ENCODE measurements at places on chromosomes 7 and 10.

DNA sequence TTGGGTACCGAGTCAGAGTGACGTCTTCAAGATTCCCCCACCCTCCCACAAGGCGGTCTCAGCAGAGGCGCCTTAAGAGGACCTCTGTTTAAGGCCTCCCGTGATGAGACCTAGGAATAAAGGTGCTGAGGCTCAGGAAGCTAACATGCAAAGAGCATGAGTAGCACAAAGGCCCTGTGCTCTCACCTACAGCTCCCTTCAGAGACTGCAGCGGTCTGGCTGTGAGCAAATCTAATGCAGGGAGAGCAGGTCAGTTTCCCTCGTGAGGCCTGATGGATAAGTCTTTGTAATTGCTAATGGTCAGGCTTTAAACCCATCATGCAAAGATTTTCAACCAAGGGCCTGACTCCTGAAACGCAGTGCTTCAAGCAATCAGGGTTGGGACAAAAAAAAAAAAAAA, 909.3 kb upstream of the GHITM start:
- DNase-seq = no peak

DNA sequence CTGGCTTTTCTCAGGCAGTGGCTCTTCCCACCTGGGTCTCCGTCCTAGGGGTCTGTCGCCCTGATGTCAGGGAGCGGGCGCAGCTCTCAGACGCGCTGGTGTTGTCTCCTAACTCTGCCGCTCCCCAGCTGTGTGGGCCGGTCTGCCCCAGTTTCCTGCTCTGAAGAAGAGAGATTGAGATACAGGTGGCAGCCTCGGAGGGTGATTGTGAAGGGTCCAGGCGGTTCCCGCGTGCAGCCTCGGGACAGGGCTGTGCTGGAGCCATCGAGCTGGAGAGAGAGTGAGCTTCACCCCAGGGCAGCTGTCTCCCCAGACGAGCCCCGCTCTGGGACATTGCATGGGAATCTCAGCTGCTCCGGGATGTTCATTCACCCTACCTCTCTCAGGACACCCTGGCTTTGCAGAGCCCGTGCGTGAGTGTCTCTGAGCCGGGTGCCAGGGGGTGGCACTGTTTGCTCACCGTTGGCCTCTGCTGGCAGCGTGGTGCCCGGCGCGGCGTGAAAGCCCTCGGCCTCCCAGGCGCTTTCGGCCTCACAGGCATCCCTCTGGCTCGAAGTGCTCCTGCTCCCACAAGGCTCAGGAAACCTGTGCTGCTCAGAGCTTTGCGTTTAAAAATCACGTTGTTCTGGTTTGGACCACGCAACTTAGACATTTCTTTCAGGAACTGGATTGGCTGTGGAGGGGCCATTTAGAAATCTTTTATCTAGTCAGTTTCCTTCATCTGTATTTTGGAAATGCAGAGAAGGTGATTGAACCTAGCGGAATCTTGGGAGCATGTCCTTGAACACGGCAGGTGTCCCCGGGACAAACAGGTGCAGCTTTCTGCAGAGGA, 33.8 kb upstream of the ZFAND2A start:
- DNase-seq = peak; percentile 25

DNA sequence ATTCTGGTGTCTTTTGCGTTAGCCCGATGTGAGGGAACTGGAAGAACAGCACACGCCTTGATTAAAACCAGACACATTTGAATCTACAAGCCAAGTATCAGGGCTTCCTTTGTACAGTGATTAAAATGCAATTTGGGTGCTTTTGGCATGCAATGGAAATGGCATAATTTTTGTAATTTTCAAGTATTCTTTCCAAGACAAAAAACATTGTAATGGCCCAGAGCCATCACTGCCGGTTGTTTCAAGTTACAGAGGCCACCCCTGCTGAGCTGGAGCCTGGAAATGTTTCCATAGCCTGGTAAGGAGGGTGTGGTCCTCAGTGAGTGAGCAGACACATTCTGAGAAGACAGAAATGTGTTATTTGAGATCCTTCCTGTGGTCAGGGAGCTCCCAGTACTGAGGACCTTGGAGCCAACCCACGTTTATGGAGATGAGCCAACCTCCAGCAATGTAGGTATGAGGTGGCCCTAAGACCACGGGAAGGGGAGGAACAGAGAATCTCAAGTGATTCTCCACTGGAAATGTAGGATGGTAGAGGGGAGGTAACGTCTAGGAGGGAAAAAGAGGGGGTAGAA, 20.9 kb downstream of the TEX36 start:
- DNase-seq = no peak

DNA sequence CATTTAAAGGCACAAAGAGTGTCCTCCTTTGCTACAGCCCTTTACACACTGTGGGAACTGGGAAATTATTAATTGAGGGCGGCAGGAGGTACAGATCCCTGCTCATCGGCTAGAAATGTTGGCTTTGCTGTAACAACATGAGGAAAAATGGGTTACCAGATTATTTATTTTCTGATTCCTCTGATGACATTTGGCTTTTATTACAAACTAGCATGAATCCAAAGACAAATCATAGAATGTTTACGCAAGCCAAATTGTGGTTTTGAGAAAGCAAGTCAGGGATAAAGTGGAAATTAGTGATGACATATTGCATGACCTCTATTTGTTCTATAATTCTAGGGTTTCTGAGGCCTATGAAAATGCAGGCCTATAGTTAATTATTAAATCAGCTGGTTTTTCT, 126.1 kb upstream of the TMEM196 start:
- no peak for DNase-seq

DNA sequence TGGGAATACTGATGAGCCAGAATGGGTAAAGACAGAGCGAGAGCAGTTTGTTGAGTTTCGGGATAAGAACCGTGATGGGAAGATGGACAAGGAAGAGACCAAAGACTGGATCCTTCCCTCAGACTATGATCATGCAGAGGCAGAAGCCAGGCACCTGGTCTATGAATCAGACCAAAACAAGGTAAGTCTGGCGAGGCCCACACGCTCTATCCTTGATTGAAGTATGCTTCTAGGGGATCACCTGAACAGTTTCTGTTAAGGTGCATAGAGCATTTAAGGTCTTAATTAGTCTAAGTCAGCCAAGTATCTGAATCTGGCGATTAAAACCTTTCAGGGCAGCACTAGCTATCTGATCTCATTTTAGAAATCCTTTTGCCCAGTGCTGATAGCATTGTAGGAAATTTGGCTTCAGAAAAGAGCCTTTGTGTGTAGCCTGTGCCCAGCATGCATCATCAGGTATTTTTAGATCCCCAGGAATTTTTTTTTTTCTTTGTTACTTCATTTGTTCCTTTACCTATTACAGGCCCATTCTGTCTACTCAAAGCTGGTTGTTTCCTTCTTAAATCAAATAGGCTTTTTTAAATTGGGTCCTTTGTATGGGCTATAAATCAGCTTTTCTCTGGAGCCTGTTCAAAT, 8.0 kb downstream of the OPN1SW start:
- no peak for DNase-seq

GRCh38 chr10:79377557-79378382, 30.5 kb downstream of the PPIF start:
- no peak for DNase-seq

GRCh38 chr7:95840953-95841950, 68.9 kb downstream of the DYNC1I1 start:
- no peak for DNase-seq

GRCh38 chr10:1121271-1121970, 65.2 kb downstream of the WDR37 start:
- no peak for DNase-seq

DNA sequence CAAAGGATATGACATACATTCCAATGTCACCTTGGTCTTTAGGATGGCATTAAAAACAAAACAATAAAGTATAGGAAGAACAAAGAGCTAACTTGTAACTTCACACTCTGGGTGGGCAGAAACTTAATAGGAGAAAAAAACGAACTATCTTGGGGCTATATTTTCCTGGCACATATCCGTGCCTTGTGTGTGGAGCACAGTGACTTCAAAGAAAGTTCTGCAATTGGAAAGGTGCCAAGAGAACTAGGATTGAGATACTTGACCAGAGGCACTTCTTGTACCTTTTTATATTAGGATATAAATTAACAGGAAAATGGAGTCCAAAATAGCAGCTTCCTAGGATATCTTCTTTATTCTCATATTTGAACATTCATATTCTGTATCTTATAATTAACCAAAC, 148.4 kb downstream of the SEMA3D start:
- DNase-seq = no peak

All from putamen (tissue), 1 donor.